Liver (tissue), 10 donors: ENCODE measurements at places on chromosomes 2 and 18. TPM values are rescaled to one million over a fixed set of nuclear protein-coding genes. Genes with fewer than 3 reads are reported as not detected.

DNA sequence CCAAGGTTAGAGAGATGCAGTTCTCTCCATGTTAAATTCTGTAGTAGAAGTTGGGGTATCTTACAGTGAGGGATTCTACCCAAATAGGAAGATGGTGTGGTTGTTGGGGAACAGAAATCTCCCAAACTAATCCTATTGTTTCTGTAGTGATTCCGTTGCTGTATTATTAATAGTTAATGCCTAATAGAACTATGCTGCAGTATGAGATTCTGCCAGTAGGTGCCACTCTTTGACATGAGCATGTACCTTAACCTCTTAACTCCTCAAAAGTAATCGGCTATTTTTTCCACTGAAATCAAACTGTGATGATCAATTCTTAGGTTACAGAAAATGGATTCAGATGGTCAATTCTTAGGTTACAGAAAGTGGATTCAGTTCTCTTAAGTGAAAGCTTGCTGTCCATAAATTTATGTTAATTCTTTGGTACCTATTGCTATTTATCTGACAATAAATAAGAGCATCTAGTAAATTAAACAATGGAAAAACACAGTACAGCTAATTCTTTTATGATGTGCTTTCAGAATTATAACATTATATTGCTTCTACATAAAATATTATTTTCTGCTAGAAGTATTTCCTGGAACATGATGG lies 97.9 kb upstream of the DLX2 start:
- DNase-seq = no peak

DNA sequence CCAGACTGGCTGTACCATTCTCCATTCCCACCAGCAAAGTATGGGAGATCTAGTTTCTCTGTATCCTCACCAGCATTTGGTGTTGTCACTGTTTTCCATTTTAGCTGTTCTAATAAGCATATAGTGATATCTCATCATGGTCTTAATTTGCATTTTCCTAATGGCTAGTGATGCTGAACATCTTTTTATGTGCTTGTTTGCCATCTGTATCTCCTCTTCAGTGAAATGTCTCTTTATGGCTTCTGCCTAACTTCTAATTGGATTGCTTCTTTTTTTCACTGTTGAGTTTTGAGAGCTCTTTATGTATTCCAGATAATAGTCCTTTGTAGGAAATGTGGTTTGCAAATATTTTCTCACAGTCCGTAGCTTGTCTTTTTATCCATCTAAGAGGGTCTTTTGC lies 18.9 kb upstream of the BIN1 start:
- no peak for DNase-seq

DNA sequence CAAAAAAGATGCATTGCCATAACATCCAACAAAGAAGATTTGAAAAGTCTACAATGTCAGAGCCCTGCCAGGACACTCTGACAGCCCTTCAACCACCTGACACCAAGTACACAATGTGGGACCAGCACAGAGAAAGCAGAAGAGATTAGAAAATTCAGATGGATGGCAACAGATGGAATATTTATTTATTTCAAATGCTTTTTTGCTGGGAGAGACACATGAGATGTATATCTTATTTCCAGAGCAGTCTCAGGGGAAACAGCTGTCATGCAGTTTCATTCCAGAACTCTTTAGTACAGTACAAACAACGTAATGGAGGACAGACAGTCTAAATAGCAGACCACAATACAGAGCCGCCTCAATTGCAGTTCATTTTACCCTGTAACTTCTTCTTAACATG lies 110.1 kb downstream of the MAIP1 start:
- no peak for DNase-seq

- DNase-seq = no peak
Measured at GRCh38 chr18:3758531-3758930, 308.6 kb downstream of the TGIF1 start.

DNA sequence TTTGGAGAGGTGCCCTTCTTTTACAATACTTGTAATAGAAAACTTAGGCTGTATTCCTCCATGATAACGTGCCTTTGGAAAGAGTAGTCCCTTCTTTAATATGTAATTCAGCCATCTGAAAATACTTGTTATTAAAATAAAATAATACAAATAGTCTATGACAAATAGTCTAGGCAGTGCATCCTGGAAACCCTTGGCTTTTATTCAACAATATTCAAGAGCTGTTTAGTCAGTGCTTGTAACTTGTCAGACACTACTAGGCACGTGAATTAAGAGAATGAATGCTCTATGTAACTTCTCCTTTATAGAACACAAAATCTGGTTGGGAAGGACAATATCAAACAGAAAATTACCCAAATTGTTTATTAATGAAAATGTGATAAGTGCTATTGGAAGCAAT lies 388.2 kb downstream of the MTX2 start:
- no peak for DNase-seq

- DNase-seq = no peak
Measured at GRCh38 chr18:37489011-37489410, 76.6 kb downstream of the CELF4 start.

- no peak for DNase-seq
Measured at GRCh38 chr2:204972161-204972560, 426.9 kb downstream of the PARD3B start.

DNA sequence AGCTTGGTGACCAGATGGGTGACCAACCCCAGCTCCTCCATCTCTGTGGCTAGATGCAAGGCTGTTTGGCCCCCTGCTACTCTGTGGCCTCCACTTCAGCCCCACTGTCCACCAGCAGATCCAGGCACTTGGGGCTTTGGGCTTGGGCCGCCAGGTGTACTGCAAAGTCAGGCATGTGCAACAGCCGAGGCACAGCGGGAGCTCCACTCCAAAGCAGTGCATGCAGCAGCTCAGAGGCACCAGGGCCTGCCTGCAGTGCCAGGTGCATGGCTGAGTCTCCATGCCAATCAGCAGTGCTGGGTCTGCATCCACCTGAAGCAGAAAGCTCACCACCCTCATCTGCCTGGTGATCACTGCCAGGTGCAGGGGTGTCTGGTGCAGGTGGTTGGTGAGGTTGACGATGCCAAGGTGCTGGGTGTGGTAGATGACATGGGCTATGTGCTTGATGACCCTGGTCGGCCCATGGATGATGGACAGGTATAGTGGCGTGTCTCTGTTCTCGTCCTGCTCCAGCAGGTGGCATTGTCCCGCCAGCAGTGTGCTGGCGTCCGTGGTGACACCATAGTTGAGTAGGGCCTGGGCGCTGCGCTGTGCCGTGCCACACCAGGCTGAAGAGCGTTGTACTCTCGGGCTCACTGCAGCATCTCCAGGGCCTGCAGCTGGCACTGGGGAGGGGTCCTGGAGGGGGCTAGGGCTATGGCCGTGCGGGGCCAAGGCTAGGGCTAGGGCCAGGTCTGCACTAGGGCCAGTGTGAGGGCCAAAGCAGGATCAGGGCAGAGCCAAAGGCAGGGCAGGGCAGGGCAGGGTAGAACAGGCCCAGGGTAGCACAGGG lies 1.0 kb upstream of the ANKRD62 start:
- DNase-seq = no peak

- DNase-seq = no peak
Measured at GRCh38 chr2:151459358-151459757, 49.7 kb downstream of the RIF1 start.

GRCh38 chr2:4190548-4190947 lies 487.2 kb downstream of the DCDC2C start:
- DNase-seq = no peak

DNA sequence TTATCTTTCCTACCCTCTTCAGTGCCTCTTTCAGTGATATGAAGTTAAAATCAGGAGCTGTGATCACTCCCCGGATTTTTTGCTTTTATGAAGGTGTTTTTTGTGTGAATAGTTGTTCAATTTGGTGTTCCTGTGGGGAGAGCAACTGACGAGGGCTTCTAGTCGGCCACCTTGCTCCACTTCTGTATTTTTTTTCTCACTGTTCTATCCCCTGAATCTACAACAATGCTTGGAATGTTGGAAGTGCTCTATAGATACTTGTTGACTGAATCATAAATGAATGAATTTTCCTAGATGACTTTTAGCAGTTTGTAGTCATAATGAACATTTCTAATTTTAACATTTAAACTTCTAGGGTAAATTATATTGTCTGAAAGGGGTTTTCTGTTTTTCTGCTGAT lies 247.3 kb downstream of the ZNF385B start:
- no peak for DNase-seq

GRCh38 chr2:172698041-172698863 lies 37.4 kb upstream of the RAPGEF4 start:
- DNase-seq = no peak

Gene CREG2
- total RNA-seq = 0.05 TPM

DNA sequence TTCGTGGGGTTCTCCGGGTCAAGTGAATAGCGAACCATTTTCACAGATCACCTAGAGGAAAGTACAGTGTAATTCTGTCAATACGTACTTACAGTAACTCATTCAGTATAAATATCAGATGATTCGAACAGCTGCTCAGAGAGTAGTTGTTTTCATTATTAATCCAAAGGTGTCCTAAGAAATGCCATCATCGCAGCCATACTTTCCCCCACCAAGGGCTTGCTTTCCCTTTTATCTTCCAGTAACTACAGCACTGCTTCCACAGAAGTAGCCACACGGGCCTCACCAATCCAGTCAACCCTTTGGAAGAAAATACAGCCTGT lies 4.5 kb upstream of the C18orf32 start:
- no peak for DNase-seq

DNA sequence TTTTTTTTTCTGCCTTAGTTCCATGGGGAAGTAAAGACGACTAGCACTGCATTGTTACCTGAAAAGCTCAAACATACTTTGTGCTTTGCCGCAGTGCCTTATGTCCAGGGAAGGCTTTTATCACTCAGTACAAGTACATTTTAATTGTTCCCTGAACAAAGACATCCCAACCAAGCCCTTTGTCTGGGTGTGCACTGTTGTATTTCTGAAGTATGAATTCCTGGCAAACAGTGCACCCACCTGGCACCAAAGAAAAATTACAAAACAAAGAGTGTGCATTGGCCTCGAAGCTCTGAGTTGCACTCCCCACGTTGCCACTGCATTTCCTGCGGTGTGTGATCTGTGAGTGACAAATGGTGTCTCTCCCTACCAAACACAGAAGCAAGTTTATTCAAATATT lies 858.5 kb upstream of the PIK3C3 start:
- no peak for DNase-seq

DNA sequence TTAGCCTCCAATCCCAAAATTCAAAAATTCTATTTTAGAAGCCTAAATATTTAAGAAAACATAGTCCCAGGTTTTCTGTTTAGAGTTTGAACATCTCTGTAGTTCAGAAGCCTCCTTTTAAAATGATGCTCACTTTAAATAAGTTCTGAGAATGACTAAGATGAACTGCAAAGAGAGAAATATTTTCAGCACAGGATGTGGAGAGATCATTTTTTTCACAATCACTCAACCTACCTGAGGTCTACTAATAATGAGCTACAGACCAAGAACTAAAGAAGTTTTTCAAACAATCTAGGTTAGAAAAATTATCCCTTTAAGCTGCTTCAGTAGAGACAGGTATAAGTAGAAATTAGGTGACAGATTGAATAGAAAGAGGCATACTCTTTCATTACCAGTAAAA lies 185.1 kb upstream of the CYP26B1 start:
- no peak for DNase-seq

DNA sequence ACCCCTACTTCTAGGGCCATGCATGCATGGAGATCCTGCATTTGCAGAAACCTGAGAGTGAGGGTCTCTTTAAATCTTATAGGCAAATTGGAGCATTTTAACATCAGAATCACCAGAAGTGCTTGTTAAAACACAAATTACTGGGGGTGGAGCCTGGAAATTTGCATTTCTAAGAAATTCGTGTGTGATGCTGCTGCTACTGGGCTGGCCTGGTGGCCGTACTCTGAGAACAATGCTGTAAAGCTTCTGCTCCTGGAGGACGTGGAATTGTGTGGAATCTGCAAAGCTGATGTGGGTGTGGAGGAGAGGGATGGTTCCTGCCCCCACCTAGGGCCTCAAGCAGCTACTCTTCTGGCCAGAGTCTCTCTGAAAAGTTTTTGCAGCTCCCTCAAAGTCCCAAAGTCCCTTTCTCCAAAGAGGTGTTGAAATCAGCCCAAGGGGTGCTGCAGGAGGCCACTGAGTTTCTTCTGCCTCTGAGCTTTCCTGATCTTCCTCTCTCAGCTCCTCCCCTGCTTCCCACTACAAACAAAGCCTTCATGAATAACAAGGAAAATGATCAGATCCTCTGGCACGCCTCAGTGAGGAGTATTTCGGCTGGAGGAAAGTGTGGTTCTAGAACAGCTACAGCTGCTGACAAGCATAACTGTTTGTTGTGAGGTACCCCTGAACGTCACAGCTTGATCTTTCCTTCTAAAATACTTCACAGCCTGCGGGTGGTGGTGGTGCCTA lies 508.3 kb downstream of the CNTNAP5 start:
- no peak for DNase-seq

DNA sequence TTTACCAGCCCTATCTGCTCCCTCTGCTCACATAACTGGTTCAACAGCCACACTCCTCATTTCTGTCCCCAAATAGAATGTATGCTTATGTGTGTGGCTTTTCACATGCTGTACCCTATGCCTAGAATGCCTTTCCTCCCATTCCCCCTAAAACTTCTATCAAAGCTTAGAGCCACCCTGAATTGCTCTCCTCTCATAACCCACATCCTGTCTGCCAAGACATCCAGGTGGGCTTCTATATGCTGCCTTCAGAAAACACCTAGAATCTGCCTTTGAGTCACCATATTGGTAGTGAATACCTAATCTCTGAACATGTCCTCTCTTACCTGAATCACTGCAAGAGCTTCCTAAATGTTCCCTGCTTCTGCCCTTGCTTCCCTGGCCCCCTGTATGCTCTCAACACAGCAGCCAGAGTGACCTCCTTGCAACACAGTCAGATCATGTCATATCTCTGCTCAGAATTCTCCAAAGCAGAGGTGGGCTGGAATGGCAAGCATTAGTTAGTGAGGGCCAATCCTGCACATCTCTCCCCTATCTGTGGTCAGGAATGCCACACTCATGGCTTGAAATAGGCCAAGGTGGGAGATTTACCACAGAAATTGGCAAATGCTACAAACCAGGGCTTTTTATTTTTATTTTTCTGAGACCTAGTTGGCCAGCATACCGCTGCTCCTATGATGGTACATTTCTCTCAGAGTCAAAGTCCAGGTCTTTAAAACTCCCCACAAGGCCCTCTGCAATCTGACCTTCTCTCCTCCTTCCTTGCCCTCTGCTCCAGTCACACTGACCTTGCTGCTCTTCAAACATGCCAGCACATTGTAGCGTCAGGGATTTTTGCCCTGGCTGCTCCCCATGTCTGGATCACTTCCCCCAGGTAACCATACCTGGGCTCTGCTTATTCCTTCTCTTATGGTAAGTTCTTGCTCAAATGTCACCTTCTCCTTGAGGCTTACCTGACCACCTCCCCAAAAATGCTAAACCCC lies 111.8 kb upstream of the STON1 start:
- DNase-seq = no peak

Gene STARD6
- not detected for total RNA-seq

DNA sequence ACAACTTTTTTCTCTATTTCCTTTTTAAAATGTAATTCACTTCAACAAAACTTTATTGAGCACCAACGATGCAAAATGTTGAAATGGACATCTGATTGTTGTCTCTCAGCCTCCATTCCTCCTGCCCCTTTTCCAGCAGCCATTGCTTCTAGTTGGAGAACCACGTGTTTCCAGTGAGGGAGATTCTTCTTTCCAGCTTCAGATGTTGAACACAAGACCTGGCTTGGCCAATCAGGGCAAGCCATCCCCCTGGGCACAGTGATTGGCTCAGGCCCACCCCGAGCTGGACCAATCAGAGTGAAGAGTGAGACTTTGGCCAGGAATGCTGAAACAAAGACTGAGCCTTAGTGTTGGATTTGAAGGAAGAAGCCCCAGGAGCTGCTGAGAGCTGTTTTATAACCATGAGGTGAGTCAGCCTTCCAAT lies 59.0 kb downstream of the E2F6 start:
- DNase-seq = no peak

Gene PLA2R1
- total RNA-seq = 0.70 TPM

Gene CYS1
- 4.1 TPM for total RNA-seq

Gene EGR4
- not detected for total RNA-seq

Gene GPR45
- not detected for total RNA-seq
